ENCODE measurements at places on chromosomes 2 and 18.

DNA sequence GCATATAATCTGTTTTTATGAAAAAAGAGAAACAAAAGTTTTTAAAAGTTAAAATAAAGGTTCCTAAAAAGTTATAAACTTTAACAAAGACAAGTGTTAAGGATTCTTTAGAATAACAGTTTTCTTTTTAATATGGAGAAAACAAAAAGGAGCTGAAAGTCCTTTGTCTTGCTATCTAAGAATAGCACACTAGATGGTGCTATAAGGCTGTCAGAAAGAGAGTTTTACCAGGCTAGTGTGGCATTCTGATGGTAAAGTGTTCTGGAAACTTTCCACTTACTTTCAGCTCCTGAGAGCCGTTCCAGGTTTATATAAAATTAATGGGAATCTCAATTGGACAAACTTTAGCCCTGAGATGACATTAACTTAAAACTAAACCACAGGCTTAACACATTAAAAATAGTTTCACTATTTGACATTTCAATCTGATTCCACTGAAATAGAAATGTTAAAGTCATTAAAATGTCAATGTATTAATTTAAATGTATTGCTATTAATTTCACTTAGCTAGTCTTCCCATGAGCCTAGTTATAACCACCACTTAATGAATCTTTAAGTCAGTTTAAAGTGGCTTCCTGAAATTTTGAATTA is 3.7 kb downstream of the FBXO48 start:
- peak; percentile 46 for DNase-seq
- no peak overlapping the region for H3K27ac ChIP-seq
- H3K4me1 ChIP-seq = peaks cover 15% of the 10 kb centered on the region
- no peak overlapping the region for H3K4me3 ChIP-seq
- H3K27me3 ChIP-seq = no peaks in the 10 kb centered on the region

DNA sequence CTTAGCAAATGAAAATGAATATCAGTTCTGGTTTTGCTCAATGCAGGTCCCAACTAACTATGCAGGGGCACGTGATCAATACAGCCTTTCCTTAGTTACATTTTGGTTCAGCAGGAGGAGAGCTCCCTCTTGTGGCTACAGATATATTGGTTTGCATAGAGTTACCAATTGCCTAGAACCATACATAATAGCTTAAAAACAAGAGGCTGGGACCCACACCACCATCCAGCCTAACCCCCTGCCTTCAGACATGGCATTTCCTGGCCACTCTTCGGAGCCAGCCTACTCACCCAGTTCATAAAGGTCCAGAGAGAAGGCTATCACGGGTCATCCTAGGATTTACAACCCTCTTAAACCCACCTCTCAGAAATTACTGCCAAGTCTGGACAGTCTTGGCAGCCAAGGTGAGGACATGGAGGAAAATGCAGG is 10.5 kb downstream of the CCDC93 start:
- peaks cover 13% of the 10 kb centered on the region for H3K4me1 ChIP-seq
- no peak overlapping the region for H3K4me3 ChIP-seq
- peak overlapping the region; percentile 86 for H3K27ac ChIP-seq
- H3K36me3 ChIP-seq = peaks cover 31% of the 10 kb centered on the region
- no peaks in the 10 kb centered on the region for H3K27me3 ChIP-seq

- H3K4me1 ChIP-seq = no peaks in the 10 kb centered on the region
- no peak overlapping the region for H3K27ac ChIP-seq
- peaks cover 5% of the 10 kb centered on the region for H3K27me3 ChIP-seq
- no peak for DNase-seq
- H3K4me3 ChIP-seq = no peak overlapping the region
- no peaks in the 10 kb centered on the region for H3K36me3 ChIP-seq
Measured at GRCh38 chr18:41870817-41871216, 84.2 kb upstream of the PIK3C3 start.

DNA sequence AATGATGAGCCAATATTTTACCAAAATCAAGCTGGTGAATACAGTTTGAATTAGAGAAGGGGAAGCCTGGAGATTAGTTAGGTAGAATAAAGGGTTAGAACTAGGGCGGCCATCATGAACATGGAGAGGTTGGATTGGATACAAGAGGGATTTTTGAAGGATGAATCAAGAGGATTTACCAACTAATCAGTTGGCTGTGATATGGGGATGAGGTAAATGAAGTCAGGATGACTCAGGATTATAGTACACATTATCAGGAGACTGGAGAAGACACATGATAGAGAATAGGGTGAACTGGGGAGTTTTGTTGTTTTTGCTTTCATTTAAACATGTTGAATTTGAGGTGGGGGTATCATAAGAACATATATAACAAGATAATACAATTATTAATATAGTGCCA is 73.8 kb upstream of the PROKR1 start:
- DNase-seq = no peak
- no peaks in the 10 kb centered on the region for H3K27me3 ChIP-seq
- H3K27ac ChIP-seq = no peak overlapping the region
- H3K4me3 ChIP-seq = no peak overlapping the region

- no peak overlapping the region for H3K27ac ChIP-seq
- no peaks in the 10 kb centered on the region for H3K27me3 ChIP-seq
- no peak for DNase-seq
- H3K4me1 ChIP-seq = no peaks in the 10 kb centered on the region
- no peak overlapping the region for H3K4me3 ChIP-seq
Measured at GRCh38 chr18:27665264-27665799, 480.2 kb upstream of the CHST9 start.

Data from memory B cell (primary cell).